ENCODE measurements at places on chromosomes 5 and 9.

- no peak for DNase-seq
These were observed 202.9 kb upstream of the IL12B start for GRCh38 chr5:159533197-159533596.

DNA sequence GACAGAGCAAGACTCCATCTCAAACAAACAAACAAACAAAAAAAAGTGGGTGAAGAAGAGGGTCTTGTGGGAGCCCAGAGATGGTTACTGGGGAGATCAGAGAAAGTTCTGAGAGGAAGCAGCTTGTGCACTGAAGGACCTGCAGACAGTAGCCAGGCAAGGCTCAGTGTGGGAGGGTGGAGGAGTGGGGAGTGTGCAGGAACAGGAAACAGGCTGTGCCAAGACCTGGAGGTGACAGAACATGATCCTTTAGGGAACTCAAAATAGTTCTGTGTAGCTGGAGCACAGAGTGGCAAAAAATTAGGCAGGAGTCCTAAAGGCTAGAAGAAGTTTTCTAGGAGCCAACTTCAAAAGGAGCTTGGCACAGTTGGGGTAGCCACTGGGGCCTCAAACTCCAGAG lies 19.2 kb upstream of the NANS start:
- DNase-seq: peak; percentile 57

GRCh38 chr5:139733698-139734538 lies 61.7 kb upstream of the PSD2 start:
- DNase-seq: no peak

DNA sequence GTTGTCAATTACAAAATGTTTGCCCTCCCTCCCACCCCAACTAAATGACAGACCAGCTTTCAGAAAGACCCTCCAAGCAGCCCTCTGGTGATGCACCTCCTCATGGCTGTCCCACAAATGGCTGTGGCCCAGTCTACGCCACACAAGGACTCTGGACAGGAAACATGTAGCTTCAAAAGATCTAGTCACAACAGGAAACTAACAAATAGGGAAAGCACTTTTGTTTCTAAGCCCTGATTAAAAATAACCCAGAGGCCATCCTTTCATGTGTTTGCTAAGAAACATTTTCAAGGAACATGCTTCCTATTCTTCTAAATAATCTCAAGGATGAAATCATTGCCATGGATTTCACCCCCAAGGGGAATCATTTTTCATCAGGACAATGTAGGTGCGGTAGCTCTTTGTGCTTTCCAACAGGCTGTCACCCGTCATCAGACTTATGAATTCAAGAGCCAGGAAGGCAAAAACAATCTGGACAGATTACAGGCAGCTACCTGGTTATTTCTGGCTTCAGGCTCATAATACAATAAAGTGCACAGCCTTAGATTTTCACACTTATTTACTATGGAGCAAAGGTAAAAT lies 20.1 kb downstream of the PCSK1 start:
- no peak for DNase-seq

DNA sequence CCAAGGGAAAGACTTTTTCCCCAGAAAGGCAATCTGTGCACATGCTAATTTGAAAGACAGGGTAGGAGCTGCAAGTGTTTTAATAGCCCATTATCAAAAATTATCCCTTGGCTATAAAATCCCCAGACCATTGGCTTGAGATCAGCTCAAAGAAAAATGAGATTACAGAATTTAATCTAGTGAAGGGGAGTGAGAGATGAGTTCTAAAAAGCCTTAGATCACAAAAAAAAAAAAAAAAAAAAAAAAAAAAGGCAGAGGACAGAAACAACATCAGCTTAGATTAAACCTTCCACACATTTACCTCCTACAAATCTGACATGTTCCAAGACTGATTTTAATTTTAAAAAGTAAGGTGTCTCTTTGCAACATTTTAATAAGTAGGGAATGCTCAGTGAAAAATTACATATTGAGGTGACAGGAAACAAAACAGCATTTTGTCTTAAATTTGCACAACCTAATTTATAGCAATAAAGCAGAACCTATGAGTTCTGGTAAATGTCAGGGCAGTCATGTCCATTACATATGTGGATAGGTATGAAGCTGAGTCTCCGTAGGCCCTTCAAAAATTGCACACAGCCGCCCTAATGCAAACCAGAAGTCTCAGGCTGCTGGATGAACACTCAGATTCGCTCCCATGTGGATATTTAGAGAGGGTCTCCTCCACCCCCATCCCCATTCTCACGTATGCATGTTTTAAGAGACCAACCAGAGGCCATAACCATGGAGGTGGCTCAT lies 43.4 kb downstream of the NFIB start:
- DNase-seq: no peak

- DNase-seq: no peak
These were observed 131.1 kb upstream of the TUT7 start for GRCh38 chr9:86485359-86485758.

DNA sequence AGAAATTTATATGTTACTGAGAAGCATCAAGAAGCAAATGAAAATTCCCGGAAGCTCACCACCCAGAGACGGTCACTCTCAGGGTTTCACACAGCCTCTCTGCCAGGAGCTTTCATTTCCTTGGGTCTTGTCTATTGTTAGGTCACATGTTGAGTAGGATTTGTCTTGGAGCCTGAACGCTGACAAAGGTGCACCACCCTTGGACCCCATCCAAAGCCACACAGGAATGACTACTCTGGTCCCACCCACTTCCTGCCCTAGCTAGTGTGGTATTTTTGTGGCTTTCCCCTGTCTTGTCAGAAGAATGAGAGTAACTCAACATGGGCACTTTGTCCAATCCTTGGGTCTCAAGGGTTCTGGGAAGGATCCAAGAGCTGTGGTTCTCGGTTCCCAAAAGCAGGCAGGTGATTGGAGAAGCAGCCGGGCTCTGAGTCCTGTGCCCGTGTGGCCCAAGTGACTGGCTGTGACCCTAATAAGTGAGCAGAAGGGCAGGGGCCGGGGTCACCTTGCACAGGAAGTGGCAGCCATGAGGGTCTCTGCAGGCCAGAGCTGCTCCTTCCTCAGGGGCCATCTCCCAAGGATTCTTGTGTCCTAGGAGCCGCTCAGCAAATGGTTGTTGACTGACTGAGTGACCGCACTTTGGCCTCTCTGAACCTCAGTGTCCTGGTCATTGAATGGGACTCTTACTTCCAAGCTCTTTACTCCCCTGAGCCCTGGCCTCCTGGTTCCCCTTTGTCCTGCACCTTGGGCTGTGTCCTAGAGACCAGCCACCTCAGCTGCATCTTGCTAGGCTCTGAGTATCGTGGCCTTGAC lies 6.9 kb downstream of the FGD3 start:
- DNase-seq: peak; percentile 67
